ENCODE measurements at places on chromosomes 2 and 18.

DNA sequence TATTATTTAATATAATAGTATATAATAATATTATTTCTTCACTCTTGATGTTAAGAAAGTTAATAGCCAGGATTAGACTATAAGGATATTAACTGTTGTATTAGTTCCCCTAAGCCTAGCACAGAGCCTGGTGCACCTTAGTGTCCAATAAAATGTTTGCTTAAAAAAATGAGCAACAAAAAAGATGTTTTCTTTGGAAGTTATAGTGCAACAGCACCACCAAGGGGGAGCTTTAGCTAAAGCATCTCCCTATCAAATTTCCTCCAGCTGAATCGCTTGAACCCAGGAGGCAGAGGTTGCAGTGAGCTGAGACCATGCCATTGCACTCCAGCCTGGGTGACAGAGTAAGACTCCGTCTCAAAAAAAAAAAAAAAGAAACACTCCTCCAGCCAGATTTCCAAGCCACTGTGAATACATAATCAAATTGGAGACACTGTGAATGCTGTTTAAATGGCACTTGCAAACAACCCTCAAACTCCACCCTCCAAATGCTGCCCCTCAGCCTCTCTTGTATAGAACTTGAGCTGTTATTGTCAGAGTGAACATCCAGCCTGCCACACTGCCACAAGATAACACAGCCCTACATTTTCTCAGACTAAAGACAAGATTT is 221.9 kb downstream of the DYM start:
- DNase-seq = no peak

DNA sequence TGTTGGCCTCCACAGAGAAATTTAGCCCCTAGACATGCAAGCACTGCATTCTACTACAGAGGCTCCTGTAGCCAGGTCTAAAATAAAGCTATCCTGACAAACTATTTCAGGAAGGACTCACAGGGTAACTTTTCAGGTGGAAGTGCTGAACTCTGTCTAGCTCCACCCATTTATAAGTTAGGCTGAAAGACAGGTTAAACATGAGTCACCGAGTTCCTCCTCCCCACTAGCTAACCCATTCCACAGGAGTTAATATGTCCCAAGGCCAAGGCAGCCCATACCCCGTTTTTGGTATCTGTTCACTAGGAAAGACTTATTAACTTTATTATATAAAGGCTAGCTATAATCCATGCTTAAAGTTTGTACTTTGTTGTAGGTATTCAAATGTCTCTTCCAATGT is 3.5 kb downstream of the CWC22 start:
- DNase-seq = no peak

- no peak for DNase-seq
These were observed 330.5 kb upstream of the TCF4 start for GRCh38 chr18:55918444-55918843.

DNA sequence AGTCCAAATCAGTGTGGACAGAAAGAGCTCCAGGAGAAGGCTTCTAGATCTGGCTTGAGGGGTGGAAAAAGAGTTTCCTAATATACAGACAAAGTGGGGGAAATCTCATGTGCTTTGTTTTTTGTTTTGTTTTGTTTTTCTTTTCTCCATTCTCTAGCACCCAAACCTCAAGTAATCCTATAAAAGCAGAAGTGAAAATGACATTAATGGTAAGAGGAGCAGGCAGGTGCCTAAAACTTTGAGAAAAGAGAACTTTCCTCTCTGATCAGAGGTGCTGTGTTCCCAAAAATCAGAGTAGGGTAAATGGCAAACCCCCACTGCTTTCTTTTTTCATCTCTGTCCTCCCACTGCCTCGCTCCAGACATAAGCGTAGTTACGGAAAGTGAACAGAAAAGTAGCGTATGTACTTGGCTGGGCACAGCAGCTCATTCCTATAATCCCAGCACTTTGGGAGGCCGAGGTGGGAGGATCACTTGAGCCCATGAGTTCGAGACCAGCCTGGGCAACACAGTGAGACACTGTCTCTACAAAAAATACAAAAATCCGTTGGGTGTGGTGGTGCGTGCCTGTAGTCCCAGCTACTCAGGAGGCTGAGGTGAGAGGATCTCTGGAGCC is 77.8 kb downstream of the FAM161A start:
- DNase-seq = no peak

DNA sequence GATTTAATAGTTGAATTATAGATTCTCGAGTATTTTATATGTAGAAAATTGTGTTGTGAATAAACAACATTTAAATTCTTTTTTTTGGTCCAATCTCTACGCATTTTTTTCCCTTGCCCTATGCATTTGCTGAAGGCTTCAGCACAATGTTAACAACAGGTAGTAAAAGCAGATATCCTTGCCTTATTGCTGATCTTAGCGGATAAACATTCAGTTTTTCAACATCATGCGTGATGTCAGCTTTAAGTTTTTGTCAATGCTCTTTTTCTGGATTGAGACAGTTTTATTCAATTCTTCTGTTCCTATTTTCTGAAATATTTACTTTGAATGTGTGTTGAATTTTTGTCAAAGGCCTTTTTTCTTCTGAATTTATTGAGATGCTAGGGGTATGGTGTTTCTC is 11.6 kb upstream of the OR6B3 start:
- DNase-seq = no peak

- DNase-seq = no peak
These were observed 38.1 kb downstream of the ATOH8 start for GRCh38 chr2:85791704-85792565.

DNA sequence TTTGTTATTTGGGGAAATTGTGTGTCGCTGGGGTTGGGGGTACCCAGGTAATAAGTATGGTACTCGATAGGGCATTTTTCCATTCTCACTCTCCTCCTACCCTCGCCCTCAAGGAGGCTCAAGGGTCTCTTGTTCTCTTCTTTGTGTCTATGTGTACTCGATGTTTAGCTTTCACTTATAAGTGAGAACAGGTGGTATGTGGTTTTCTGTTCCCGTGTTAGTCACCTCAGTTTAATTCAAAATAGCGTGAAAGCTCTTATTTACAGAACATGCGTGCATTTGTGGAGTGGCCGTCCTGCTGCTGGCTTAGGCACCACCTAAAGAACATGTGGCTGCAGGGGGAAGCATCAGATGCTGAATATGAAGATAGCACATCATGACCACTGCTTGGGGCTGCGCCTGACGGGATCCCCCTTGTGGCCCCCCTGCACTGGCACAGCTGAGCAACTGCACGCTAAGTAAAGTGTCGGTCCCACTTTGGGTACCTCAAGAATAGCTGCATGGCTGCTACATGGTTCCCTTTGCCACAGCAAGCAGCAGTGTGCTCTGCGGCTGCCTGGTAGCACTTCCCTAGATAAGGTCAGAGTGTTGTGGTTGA is 569.0 kb downstream of the DCDC2C start:
- DNase-seq = no peak

DNA sequence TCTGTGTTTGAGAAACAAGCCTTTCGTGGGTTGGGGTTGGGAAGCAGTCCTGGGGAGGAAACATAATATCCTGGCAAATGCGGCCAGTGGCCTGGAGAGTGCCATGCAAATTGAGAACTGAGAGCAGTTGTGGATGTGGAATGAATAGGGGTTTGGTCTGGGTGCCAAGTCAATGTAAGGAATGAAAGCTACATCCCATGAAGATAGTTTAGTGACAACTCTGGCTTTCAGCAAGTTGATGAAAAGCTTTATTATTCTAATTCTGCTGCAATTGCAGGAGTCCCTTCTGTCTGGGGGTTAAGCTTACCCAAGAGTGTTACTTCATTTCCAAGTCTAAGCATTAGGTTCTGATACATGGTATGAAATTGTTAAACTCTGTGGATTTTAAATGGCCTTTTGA is 771.6 kb downstream of the DPP10 start:
- DNase-seq = no peak

- no peak for DNase-seq
These were observed 47.7 kb downstream of the PLCL1 start for GRCh38 chr2:197852108-197852507.

- DNase-seq = no peak
These were observed 19.1 kb downstream of the TRAK2 start for GRCh38 chr2:201432038-201432620.

GRCh38 chr18:7757175-7757574 is 190.1 kb downstream of the PTPRM start:
- no peak for DNase-seq

DNA sequence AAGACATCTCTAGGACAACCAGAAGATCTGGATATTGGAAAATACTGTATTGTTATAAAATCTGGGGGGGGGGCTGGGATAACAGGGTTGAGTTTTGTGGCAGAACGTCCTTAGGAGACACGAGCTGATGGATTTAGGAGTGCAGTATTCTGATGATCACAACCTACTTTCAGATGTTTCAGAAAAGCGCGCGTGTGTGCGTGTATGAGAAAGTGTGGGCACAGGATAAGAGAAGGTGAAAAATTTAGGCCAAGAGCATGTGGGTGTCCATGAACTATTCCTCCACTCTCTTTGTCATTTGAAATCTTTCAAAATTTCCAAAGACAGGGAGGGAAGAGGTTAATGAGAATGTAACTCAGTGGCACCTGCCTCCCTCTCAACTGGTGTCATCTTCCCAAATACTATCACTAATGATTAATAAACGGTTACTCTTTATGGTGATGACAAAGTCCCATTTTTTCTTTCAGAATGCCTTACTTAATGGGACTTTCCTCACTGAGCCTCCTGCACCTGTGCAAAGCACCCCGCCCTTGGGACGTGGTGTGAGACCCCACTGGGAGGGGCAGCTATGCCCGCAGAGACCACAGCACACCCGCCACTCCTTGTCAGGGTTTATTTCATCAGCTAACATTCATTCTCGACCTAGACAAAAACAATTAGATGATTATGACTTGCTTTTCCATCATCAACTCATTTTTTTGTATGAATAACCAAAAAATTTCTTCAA is 53.6 kb downstream of the HS6ST1 start:
- DNase-seq = no peak

- no peak for DNase-seq
These were observed 12.0 kb downstream of the EXOC6B start for GRCh38 chr2:72813841-72814240.

GRCh38 chr2:143489145-143489544 is 359.9 kb downstream of the ARHGAP15 start:
- no peak for DNase-seq

DNA sequence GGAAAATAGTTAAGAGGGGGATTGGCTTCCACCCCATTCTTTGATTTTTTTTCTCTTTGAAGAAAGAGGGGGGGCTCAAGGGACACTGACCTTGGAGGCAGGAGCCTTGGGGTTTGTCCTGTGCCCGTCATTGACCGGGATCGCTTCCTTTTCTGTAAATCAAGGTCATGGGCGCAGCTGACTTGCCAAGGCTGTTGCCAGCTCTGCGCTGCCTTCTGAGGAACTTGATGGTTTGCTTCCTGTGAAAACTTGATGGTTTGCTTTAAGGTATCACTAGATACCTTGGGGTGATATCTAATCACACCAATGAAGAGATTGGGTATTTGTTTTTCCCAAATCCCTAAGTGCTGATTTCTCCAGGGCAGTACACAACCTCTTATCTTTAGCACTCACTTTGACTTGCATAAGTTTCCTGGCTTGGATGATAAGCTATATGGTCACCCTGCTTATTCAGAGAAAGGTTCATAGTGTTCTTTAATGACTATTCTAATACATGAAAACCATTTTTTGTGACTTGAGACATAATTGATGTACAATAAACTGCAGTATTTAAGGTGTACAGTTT is 56.0 kb downstream of the DGKD start:
- no peak for DNase-seq

DNA sequence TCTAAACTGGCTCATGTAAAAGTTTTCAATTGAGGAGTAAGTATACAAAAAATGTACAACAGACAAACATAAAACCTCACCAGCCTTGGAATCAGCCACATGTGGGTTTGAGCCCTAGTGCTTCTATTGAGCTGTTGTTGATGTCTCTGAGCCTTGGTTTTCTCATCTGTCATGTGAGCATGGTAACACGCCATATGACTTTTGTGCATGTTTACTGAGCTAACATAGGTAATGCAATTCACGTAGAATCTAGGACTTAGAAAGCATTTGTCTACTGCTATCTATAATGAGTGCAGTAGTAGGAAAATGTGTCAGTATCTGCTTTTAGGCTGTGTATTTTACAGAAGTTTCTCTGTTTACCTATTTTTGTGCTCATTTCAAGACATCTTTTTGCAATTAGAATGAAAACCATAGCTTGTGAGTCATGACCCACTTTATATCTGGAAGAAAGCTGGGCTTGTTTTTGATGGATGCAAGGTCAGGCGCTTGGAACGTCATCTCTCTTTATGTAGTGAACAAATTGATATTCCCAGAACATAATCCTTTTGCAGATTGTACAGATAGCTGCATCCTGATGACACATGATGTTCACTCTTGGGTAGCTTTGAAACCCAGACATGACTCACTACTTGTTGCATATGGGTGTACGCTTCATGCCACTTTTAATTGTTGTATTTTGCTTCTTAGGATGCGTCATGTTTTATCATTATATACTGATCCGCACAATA is 94.3 kb downstream of the RNF144A start:
- no peak for DNase-seq

- DNase-seq = no peak
These were observed 597 bp downstream of the PECR start for GRCh38 chr2:216081012-216081411.

- no peak for DNase-seq
These were observed 23.4 kb upstream of the SNED1 start for GRCh38 chr2:240974771-240975572.

DNA sequence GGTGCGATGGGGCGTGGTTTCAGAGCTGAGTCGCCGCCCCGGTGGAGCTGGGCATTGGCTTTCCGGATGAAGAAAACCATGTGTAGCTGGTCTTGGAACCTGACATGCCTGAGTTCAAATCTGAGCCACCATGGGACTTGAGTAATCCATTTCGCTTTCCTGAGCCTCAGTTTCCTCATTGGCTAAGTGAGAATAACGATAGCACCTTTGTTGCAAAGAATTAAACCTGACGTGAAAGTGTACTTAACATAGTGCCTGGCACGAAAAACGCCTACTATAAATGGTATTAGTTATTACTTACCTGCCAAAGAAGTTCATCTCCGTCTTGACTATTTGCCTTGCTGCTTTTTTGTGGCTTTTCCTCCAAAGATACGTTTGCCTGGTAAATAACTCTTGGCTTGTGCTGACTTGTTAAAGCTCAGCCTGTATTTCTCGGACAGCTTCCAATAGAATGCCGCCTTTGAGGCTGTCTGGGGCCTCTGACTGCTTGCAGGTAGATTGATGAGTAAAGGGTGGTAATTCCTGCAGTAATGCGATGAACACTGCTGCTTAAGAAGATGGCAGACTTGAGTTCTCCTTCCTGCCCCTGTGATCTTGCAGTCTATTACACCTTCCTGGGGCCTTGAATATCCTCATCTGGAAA is 1.3 kb downstream of the CDCA7 start:
- no peak for DNase-seq

- DNase-seq = no peak
These were observed 179.6 kb downstream of the SATB2 start for GRCh38 chr2:199278099-199278498.

- DNase-seq = no peak
These were observed 85.7 kb downstream of the SMC6 start for GRCh38 chr2:17667898-17668297.
